Choroid plexus epithelial cell (primary cell): ENCODE measurements at places on chromosomes 2 and 18.
A peak's percentile ranks its signal among the peaks of the same experiment; 100 is the strongest.

DNA sequence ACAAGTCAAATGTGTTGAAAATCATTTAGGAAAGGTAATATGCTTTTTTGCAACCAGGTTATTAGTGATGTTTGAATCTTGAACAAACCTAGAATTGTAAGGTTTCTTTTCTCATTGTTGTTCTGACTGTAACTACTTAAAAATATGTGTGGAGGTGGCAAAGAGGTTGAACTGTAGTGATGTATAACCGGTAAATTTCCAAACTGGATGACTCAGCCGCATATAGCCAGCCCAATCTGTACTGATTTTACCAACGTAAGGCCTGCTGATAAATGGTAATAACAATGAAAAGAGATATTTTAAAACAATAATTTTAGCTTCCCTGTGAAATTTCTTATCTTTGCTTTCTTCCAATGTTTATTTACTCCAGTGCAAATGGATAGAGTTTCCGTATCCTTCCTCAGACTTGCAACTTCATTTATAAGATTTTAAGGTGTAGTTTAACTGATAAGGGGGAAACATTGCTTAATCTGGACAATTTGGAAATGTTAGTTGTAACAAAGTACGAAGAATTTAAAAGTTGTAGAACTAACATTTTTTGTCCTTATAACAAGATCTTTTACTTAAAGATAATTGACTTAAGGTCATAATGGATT, 1170.4 kb upstream of the ZEB2 start:
- DNase-seq: peak; percentile 85

GRCh38 chr2:68607837-68608236, 35.5 kb upstream of the PROKR1 start:
- no peak for DNase-seq

DNA sequence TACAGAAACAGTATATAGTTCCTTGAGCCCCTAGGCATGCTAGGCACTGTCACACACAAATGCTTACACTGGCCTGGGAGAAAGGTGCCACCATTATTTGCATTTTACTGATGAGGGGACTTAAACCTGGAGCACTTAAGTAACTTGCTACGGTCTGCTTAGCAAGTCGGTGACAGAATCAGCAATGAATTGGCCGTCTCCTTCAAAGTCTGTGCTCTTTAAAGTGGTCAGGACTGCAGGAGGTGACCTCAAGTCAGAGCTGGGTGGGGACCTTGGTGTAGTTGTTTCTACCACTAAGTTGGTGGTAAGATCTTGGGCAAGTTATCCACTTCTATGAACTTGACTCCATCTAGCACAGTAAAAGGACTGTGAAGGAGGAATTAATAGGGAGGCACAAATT, 34.8 kb downstream of the PTPRM start:
- no peak for DNase-seq

DNA sequence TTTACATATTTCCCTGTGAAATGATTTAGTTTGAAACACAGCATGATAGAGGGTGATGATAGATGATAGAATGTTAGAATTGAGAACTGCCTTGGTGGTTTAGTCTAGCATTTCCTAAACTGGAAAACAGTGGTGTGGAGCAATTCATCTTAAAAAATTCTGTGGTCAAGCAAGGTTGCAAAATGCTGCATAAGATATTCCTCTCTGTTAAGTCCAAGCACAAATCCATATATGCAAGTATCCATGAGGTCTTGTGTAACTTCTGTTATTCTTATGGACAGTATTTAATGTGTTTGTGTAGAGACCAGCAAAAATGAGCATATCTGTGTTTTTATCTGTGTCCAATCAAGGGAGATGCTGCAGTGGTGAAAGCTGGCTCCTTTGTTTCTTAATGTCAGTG, 30.0 kb downstream of the CPS1 start:
- peak; percentile 83 for DNase-seq

DNA sequence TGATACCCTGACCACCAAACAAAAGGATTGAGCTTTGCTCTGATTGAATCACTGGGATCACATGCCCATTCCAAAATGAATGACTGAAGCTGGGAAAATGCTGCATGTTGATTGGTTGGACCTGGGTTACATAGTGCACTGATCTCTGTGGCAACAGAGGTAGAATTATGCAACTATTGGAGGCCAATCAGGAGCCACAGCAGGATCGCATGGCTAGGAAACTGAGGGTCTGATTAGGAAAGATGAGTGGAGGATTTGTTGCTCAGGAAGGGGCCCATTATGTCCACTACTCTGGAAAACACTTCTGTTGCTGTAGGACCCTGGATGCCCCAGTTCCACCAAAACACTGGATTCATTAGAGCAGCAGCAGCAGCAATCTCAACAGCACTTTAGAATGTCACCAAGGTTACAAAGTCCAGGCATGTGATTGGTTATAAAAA, 25.9 kb upstream of the SGPP2 start:
- DNase-seq: no peak

GRCh38 chr2:158317642-158318041, 138.9 kb downstream of the CCDC148 start:
- no peak for DNase-seq

GRCh38 chr2:96771796-96772618, 11.3 kb downstream of the CNNM4 start:
- no peak for DNase-seq

GRCh38 chr2:239094867-239095266, 247.0 kb downstream of the TWIST2 start:
- DNase-seq: no peak

GRCh38 chr2:65482971-65483370, 50.6 kb upstream of the SPRED2 start:
- DNase-seq: no peak

DNA sequence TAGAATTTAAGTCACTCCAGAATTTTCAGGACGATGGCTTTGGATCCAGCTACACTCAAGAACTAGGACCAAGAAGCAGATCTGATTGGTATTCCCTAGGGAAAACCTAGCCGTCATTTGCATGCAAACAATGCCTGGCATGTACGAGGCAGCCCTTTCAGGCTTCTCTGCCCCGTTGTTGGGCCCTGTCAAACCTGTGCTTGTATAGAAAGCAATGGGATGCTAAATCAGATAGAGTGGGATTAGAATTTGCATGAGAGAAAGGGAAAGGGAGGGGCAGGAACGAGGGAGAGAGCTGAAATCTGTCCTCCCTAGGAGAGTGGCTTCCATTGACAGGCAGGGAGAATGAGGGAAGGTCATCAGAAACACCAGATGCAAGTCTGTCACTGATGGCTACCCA, 28.6 kb downstream of the ARID5A start:
- no peak for DNase-seq

GRCh38 chr2:78766459-78766858, 259.0 kb upstream of the REG3G start:
- no peak for DNase-seq
